Effector CD8-positive, alpha-beta T cell (primary cell): ENCODE measurements at places on chromosomes 4 and X.

- no peak for DNase-seq
Measured at GRCh38 chrX:23765449-23765848, 17.5 kb upstream of the SAT1 start.

DNA sequence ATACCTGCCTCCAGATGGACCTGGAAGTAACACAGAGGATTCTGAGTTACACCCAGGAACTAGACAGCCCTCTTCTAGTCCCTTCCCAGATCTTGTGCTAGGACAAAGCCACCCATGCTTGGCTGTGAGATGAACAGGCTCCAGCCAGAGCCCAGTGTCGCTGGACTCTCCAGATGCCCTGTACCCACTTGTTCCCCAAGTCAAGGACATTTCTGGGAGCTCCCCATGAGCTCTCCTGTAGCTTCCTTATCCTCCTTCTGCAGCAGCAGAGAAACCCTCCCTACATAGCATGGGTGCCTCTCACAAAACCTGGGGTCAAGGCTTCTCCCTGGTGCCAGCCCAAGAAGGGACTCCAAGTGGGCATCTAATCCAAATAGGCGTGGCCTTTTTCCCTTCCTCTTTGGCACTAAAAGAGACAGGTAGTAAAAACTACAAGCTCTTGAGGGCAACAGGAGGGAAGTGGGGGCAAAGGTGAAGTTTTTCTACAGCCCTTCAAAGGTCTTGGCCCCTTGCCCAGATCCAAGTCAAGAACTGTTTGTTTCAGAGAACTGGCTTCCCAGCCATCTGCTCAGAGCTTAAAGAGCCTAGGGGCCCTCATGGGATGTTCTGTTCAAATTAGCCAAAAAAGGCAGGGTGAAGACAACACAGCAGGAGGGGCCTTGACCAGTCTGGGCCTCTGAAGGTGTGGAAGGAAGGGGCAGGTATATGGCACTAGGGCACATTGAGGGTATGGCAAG, 8.5 kb upstream of the ERCC6L start:
- DNase-seq, result no peak

DNA sequence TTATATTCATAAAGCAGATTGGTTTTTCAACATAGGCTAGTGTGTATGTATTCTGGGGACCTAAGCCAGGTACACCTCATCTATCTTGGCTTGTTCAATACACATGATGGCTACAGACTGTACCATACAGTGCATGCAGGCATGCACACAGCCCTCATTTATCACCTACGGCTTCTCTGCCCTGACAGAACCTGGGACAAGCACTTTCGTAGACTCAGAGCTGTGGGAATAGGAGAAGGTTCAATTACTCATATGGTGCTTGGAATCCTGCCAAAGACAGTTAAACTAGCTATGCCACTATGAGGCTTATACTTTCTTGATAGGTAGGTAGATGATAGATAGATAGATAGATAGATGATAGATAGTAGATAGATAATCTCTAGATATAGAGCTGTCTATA, 457.2 kb downstream of the GALNTL6 start:
- no peak for DNase-seq

DNA sequence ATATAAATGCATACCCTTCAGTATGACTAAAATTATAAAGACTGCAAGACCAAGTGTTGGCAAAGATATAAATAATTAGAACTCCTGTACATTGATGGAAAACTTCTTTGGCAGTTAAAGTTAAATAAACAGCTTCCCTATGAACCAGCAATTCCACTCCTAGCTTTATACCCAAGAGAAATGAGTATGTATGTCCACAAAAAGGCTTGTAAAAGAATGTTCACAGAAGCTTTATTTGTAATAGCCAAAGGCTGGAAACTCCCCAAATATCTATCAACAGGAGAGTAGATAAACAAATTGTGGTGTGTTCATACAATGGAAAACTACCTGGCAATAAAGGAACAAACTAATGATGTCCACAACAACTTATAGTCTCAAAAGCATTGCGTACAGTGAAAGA, 184.8 kb downstream of the AMELX start:
- DNase-seq, result no peak

- DNase-seq, result no peak
Measured at GRCh38 chr4:120431180-120431579, 364.5 kb upstream of the MAD2L1 start.

DNA sequence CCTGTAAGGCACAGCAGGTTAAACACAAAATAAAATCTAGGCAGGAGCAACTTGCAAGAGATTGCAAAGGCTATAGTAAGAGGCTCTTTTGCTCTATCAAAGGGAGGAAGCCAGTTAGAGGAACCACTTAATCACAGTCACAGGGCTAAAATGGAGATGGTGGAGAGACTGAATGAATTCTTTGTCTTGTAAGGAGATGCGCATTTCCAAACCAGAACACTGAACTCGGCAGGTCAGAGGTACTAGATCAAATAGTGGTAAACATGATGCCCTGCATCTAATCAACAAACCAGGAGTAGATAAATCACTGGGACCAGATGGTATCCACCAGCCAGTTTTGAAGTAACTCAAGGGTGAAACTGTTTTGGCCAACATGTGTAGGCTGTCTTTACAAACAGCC, 55.8 kb downstream of the GPC4 start:
- DNase-seq, result no peak

- peak; percentile 40 for DNase-seq
Measured at GRCh38 chrX:40098264-40099054, 701 bp upstream of the BCOR start.

DNA sequence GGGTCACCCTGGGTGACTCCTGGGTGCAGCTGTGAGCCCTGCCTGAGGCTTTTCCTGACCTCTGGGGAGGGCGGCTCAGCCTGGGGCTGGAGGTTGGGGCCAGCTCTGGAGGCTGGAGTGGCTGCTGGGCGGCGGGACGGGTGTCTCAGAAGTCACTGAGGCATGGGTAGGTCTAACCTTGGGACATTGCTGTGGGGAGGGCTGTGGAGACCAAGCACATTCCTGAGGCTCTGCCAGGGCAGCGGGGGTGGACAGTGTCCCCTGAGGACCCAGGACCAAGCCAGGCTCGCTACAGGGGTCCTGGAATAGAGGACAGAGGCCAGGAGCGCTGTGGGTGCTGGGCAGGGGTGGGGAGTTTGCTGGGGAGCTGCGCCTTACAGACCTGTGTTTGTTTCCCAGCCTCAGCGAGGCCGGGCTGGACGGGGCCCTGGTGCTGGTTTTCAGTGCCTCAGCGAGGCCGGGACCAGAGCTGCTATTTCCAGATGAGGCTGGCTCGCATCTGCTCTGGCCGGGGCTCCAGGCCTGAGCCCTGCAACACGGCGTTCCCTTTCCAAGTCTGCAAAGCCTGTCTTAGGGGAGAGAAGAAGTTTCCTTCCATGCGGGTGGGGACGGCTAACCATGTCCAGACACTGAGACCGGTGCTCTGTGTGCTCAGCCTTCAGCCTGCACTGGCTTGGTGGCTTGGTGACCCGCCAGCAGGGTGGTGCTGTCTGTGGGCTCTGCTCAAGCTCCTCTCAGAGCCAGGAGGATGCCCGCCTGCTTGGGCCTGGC, 3.0 kb upstream of the SLC25A6 start:
- no peak for DNase-seq

GRCh38 chr4:26842911-26843310, 17.7 kb upstream of the STIM2 start:
- no peak for DNase-seq

GRCh38 chrX:84737471-84737871, 235.2 kb upstream of the HDX start:
- DNase-seq, result no peak

GRCh38 chrX:47194194-47194787, 662 bp downstream of the UBA1 start:
- DNase-seq, result no peak

DNA sequence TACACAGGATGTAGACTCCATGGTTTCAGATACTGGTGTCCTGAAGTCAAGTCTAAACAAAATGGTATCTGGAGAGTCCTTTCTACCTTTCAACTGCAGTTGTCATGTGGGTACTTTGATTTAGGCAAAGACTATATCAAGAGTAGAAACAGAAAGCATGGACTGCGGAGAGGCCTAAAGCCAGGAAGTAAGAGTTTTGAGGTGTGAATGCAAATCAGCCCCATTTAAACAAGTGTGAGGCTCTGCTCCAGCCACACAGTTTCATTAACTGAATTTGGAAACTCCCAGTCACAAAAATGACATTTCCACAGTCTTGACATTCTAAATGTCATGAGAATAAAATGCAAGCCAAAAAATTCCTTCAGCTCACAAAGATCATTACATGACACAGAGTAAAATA, 87.2 kb upstream of the MCF2 start:
- no peak for DNase-seq

- no peak for DNase-seq
Measured at GRCh38 chr4:56220261-56220660, 167.0 kb downstream of the AASDH start.

DNA sequence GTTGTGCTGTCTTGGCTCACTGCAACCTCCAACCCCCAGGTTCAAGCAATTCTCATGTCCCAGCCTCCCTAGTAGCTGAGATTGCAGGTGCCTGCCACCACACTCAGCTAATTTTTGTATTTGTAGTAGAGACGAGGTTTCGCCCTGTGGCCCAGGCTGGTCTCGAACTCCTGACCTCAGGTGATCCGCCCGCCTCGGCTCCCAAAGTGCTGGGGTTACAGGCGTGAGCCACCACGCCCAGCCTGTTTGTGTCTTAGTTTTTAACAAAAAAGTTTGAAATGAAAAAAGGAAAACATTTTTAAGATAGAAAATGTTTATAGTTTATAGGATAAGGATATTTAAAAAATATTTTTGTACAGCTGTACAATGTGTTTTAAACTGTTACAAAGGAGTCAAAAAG, 62.4 kb downstream of the CAPN6 start:
- no peak for DNase-seq

DNA sequence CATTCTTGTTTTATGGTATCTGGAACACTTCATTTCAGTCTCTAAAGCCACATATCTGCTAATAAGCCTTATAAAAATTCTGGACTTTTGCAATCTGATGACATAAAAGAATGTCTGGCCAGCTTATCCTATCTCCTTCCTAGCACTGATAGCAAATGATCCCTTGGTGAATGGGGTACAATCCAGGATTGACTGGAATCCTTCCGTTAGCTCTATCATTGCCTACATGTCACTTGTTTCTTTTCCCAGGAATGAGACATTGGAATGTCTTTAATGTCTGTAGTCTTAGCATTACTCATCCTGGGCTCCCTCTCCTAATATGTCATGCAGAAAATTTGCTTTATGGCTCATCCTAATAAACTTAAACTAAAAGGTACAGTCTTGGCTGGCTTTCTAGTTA, 14.8 kb upstream of the PABPC4L start:
- no peak for DNase-seq

- peak; percentile 10 for DNase-seq
Measured at GRCh38 chr4:101418055-101418454, 70.7 kb upstream of the PPP3CA start.

GRCh38 chr4:95050980-95051701, 293.4 kb downstream of the BMPR1B start:
- no peak for DNase-seq

DNA sequence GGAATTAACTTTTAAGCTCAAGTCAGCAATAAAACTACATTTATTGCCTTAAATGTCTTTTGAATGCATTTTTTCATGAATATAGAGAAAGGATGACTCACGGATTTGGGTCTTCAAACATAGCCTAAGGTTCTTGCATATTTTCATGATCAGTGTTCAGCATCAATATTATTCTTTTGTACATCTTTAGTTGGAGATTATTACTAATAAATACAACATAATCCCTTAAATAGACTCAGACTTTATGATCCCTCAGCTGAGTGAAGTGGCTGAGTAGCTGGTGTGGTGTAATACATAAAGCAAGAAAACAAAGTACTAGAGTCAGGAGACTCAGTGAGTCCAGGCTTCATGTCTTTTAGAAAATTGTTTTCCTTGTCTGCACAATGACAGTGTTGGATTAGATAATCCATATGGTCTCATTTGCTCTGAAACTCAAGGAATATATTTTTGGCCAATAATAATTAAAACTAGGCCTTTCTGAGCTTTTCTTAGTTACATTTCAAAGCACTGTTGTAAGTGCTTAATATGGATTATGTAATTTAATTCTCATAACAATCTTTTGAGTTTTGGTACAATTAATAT, 78.3 kb upstream of the UNC5C start:
- DNase-seq, result no peak

DNA sequence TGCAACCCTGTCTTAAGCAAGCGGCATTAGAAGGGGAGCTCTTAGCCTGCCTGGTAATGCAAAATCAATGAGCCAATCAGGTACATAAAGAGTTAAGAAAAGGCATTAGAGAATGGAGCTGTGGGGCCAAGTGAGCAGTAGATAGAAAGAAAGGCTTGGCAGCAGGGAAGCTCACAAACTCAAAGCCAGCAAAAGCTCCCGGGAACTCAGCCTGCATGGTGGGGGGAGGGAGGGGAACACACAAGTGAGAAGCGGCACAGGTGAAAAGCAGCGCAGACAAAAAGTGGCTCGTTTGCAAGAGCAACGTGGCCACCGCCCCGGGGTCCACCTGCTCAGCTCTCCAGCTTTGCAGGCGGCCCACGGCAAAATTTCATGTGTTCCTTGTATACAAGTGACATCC, 818.5 kb downstream of the FAM133A start:
- DNase-seq, result no peak

- DNase-seq, result no peak
Measured at GRCh38 chr4:57580710-57581599, 470.8 kb upstream of the IGFBP7 start.

- no peak for DNase-seq
Measured at GRCh38 chr4:185346975-185347601, 48.6 kb downstream of the LRP2BP start.

- no peak for DNase-seq
Measured at GRCh38 chr4:78747475-78747922, 28.7 kb upstream of the BMP2K start.

DNA sequence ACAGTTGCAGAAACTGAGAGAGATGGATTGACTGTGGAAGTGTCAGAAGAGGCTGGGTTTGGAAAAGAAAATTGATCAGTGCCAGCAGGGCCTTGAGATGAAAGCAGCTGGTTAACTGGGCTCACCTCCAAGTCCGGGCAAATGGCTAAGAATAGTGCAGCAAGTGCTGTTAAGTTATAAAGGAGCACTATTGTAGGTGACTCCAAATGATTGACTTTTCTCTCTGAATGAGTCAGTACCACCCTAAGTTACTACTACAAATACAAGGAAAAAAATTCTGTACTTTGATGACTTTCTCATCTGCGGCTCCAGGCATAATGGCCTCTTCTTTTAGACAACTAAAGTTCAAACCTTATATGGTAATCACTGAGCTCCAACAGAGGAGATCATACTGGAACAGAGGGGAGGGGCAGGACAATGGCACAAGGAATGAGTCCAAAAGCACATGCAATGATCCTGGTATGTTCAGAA, 733.4 kb upstream of the INTU start:
- no peak for DNase-seq

- no peak for DNase-seq
Measured at GRCh38 chr4:27490766-27491165, 630.1 kb downstream of the STIM2 start.

- DNase-seq, result peak; percentile 32
Measured at GRCh38 chrX:12950851-12951594, 23.9 kb upstream of the TMSB4X start.
